Smooth muscle cell of bladder (primary cell): ENCODE measurements at places on chromosomes 2 and 18. TPM values are rescaled to one million over a fixed set of nuclear protein-coding genes. Genes with fewer than 3 reads are reported as not detected.

Gene GKN1
- not detected in 2 replicates for total RNA-seq

Gene PCBP1
- 15.8 and 25.8 TPM in 2 replicates for total RNA-seq

Gene OTOS
- not detected in 2 replicates for total RNA-seq

Gene GPR45
- total RNA-seq, result not detected in 2 replicates

Gene SERPINB12
- total RNA-seq, result not detected in 2 replicates

Gene PSMA8
- total RNA-seq, result not detected in 2 replicates

Gene TXNDC2
- total RNA-seq, result under 0.01 TPM in 2 replicates

Gene UBXN4
- total RNA-seq, result 63.0 and 67.2 TPM in 2 replicates

Gene LBH
- total RNA-seq, result 219 and 337 TPM in 2 replicates

Gene RNU2-63P
- total RNA-seq, result 325 TPM in 1 of 2 replicates, not detected in the other

Gene TCF23
- total RNA-seq, result not detected in 2 replicates

Gene RAX
- not detected in 2 replicates for total RNA-seq

Gene KCNE4
- total RNA-seq, result 27.2 and 43.9 TPM in 2 replicates

Gene VSNL1
- total RNA-seq, result not detected in 2 replicates

Gene TCF7L1
- total RNA-seq, result 1.00 and 1.0 TPM in 2 replicates
